ENCODE measurements at places on chromosomes 3 and 15.

- no peak for DNase-seq
These were observed 81.9 kb upstream of the ADAMTSL3 start for GRCh38 chr15:83571820-83572707.

- DNase-seq, result no peak
These were observed 18.3 kb downstream of the OSBPL10 start for GRCh38 chr3:31962801-31963205.

GRCh38 chr15:96701877-96702276 is 371.4 kb downstream of the NR2F2 start:
- no peak for DNase-seq

DNA sequence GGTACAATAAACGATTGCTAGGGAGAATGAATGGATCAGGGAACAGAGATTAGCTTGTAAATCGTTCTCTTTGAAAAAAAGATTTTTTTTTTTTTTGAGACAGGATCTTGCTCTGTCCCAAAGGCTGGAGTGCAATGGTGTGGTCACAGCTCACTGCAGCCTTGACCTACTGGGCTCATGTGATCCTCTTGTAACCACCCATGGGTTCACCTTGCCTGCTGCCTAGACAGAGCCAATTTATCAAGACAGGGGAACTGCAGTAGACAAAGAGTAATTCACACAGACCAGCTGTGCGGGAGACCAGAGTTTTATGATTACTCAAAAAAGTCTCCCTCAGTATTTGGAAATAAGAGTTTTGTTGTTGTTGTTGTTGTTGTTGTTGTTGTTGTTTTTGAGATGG is 39.6 kb downstream of the METTL6 start:
- DNase-seq, result no peak

DNA sequence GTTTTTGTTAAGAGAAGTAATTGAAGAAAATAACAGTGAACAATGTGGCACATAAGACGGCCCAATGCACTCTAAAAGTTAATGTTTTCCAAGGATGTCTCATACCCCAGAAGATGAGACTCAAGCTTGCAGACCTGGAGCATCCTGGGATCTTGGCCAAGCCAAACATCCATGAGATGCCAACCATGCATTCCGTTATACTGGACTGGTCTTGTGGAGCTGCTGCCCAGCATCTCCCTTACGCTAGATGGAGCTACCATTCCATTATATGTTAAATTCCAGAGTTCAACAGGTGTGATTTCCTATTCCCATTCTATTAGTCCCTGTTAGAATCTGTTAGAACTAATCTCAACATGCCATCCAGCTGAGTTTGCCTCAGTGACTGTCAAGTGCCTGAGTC is 181.8 kb downstream of the PDCD6IP start:
- DNase-seq, result no peak

- no peak for DNase-seq
These were observed 428.3 kb upstream of the ATP11B start for GRCh38 chr3:182364723-182365650.

Data from NCI-H1694 (cell line).